ENCODE measurements at places on chromosomes 2 and 18. TPM values are rescaled to one million over a fixed set of nuclear protein-coding genes. Genes with fewer than 3 reads are reported as not detected.

DNA sequence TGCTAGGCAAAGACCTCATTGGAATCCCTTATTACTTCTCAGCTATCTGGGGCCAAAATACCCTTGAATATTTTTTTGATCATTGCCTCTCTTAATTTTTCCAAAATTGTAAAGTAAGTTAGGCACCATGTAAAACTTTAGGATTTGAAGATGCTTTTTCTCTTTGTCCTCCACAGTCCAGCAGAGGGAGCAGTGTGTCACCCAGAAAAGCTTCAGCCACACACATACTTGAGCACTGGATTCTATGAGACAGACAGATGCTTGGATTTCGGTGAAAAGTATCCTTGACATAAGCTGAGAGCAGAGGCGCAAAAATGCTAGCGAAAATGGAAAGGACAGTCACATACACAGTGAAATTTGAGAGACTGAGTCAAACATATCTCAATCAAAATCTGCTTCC lies 74.7 kb upstream of the KCNJ3 start:
- no peak for DNase-seq
- no peak overlapping the region for H3K4me3 ChIP-seq
- H3K36me3 ChIP-seq = no peaks in the 10 kb centered on the region
- no peak overlapping the region for H3K27ac ChIP-seq

- no peaks in the 10 kb centered on the region for H3K36me3 ChIP-seq
- DNase-seq = no peak
- no peak overlapping the region for H3K4me3 ChIP-seq
- H3K27me3 ChIP-seq = peaks cover 2% of the 10 kb centered on the region
- H3K27ac ChIP-seq = no peak overlapping the region
Measured at GRCh38 chr2:12141618-12142258, 395.3 kb downstream of the LPIN1 start.

DNA sequence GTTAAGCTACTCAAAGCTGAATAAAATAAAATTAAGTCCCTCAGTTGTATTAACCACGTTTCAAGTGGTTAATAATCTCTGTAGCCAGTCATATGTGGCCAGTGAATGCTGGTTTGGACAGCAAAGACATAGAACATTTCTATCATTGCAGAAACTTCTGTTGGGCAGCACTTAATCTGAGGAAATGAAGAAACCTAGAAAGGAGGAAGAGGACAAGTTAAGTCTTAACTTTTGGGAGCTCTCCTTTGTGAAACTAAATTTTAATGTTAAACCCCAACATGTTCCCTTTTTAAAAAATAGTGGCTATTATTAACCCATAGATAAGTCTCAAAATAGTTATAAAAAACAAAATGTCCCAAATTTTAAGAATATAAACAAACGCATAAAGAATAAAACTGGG lies 421.3 kb downstream of the ARHGAP15 start:
- no peak for DNase-seq
- peaks cover 12% of the 10 kb centered on the region for H3K4me1 ChIP-seq
- H3K36me3 ChIP-seq = peaks cover 27% of the 10 kb centered on the region
- H3K27ac ChIP-seq = no peak overlapping the region
- H3K4me3 ChIP-seq = no peak overlapping the region
- H3K27me3 ChIP-seq = no peaks in the 10 kb centered on the region

- no peaks in the 10 kb centered on the region for H3K4me1 ChIP-seq
- no peaks in the 10 kb centered on the region for H3K36me3 ChIP-seq
- H3K27ac ChIP-seq = no peak overlapping the region
- H3K27me3 ChIP-seq = peaks cover 13% of the 10 kb centered on the region
- no peak for DNase-seq
Measured at GRCh38 chr2:11871421-11871820, 125.0 kb downstream of the LPIN1 start.

DNA sequence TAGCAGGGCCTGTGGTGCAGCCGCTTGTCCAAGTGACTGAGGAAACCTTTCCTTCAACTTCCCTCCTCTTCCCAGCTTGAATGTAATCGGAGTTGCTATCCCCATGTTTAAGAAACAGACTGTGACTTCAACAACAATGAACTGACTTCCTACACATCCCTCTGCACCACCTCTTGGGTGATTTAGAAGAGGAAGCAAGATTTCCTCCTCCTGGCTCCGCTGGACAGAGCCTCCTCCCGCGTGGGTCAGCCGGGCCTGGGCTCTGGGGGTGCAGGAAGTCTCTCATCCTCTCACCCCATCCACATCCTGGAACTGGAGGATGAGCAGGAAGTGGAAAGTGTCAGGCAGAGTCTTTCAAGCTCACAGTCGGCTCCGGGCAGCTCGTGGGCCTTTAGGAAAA lies 84.3 kb downstream of the GATA6 start:
- H3K4me3 ChIP-seq = no peak overlapping the region
- no peak for DNase-seq
- no peak overlapping the region for H3K27ac ChIP-seq
- no peaks in the 10 kb centered on the region for H3K27me3 ChIP-seq

IL1A gene
- not detected for total RNA-seq

Data from activated CD8-positive, alpha-beta T cell treated with anti-CD3 and anti-CD28 coated beads, Interleukin-2, amount 10 ng/mL, durations not matched to agents 7 days and 5 days (primary cell).